ENCODE measurements at places on chromosomes 2 and 18. TPM values are rescaled to one million over a fixed set of nuclear protein-coding genes. Genes with fewer than 3 reads are reported as not detected.

GRCh38 chr18:79560861-79561210 lies 118.8 kb upstream of the CTDP1 start:
- no peak for DNase-seq

The CCT4 gene
- 103 TPM for total RNA-seq

DNA sequence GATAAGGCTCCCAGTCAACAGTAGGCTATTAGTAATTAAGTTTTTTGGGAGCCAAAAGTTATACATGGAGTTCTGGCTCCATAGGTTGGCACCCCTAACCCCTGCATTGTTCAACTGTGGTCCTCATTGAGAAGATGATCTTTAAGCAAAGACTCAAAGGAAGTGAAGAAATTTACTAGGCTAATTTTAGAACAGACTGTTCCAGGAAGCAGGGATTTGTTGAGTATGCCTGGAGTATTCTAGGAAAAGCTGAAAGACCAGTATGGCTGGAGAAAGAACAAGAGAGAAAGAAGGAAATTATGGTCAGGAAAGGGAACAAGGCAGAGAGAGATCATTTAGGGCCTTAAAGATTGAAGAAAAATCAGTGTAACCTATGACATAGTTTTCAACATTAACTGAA lies 125.1 kb downstream of the PMAIP1 start:
- no peak for DNase-seq

DNA sequence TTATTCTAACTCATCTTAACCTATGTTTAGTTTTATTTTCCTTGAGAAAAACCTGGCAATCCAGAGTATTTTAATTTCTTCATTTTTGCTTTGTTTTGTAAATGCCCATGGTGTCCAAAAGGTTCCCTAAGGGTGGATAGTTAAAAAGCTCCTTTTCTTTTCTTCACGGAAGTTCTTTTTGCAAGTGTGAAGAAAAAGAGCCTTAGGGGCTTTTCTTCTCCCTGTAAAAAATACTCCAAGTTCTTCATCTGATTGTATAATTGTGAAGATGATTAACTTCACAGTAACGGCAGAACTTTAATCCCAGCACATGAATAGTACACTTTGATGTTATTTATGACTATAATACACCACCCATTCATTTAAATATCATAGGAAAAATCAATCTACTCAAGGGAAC lies 530.2 kb upstream of the LINC00305 start:
- no peak for DNase-seq

- no peak for DNase-seq
Measured at GRCh38 chr18:78766651-78767533, 212.7 kb upstream of the SALL3 start.

The SH3BP4 gene
- total RNA-seq: 0.80 TPM

GRCh38 chr18:38009320-38009719 lies 443.7 kb upstream of the CELF4 start:
- no peak for DNase-seq

- DNase-seq: no peak
Measured at GRCh38 chr2:32119161-32119560, 46.5 kb upstream of the SLC30A6 start.

GRCh38 chr18:24584813-24585212 lies 124.4 kb downstream of the HRH4 start:
- no peak for DNase-seq

GRCh38 chr18:9507565-9508088 lies 32.3 kb downstream of the RALBP1 start:
- no peak for DNase-seq

The MYO3B gene
- not detected for total RNA-seq

DNA sequence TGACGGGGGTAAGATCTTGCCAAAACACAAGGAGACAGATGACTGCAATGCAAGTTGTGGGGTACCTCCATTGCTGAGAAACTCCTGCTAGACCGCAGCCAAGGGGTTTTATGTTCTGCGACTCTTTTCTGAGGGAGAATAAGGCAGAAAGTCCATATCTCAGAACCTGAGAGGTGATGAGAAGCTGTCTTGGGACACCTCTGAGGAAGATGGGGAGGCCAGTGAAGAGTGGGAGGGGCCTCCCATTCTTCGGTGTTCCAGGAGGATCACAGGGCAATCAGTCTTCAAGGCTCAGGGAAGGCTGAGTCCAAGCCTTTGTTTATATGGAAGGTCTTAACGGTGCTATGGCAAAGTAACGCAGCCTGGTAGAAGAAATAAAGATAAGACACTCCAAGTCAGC lies 18.0 kb downstream of the CYP27A1 start:
- DNase-seq: no peak

- peak; percentile 27 for DNase-seq
Measured at GRCh38 chr2:160484859-160485520, 8.6 kb downstream of the RBMS1 start.

DNA sequence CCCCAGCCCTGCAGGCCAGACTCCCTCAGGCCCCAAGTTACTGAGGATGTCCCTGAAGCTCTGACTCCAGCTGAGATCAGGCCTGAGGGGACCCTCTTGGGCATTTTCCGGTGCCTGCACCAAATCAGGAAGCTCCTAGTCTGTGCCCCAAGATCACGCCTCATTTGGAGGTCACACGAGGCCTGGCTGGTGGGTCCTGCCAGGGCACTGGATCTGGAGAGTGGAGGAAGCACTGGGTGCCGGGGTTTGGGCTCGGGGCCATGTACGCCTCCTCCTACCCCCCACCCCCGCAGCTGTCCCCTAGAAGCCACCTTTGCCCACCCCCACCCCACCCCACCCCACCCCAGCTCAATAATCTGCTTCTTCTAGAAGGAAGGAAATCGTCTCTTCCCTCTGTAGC lies 16.2 kb downstream of the SH2D6 start:
- no peak for DNase-seq

- peak; percentile 58 for DNase-seq
Measured at GRCh38 chr2:176454893-176455815, 185.9 kb downstream of the MTX2 start.

DNA sequence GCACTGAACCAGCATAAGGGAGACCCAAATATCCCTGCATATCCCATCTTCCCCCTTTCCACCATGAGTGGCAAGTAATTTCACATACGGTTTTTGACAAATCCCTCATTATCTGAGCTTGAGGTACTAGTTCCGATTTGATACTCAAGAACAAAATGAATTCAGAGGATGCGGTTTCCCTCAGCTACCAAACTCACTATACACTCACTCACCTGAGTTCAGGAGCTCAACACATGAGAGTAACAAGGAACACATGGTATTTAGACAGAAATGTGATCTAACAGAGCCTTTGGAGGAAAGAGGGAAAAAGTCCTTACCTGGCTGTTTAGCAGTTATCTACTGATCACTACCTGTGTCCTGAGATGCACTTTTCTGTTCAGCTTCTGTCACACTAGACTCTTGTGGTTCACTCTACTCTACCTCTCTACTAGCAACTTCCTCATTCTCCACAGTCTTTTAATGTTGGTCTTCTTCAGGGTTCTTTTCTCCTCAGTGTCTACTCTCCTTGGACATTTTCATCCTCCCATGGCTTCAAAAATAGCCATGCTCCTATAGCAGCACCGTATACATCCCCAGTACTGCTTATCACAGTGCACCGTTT lies 25.1 kb downstream of the ASXL2 start:
- peak; percentile 3 for DNase-seq

- DNase-seq: no peak
Measured at GRCh38 chr2:6893876-6894482, 16.4 kb downstream of the RSAD2 start.

GRCh38 chr2:152304836-152305235 lies 30.1 kb upstream of the FMNL2 start:
- no peak for DNase-seq

DNA sequence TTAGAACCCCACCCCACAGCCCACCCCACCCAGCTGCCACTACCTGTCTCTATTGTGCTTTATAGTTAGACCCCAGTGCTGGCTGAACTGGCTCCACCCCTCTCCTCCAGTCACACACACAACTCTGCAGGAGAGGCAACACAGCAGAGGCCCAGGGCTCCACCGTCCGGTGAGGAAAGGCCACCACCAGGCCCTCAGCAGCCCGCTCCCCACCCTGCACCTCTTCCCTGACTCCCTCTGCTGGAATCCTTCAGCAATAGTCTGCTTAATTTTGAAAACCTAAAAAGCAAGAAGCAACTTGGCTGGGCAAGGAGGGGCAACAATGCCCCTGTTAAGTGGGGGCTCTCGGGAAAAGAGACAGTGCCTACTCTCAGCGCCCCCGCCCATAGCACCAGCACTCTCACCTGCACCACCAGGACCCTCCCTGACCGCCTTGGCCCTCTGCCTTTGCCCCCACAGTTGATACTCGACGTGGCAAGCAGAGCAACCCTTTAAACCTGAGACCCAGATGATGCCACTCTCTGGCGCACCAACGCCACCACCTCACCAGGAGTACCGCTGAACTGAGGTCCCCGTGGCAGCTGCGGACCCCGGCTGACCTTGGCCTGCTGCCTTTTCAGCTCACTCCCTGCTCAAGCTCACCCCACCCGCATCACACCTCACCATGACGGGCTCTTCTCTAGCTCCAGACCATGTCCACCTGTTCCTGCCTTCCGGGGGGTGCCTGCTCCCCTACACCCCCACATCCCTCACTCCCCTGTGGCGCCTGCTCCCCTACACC lies 45.7 kb downstream of the NDUFA10 start:
- DNase-seq: no peak

DNA sequence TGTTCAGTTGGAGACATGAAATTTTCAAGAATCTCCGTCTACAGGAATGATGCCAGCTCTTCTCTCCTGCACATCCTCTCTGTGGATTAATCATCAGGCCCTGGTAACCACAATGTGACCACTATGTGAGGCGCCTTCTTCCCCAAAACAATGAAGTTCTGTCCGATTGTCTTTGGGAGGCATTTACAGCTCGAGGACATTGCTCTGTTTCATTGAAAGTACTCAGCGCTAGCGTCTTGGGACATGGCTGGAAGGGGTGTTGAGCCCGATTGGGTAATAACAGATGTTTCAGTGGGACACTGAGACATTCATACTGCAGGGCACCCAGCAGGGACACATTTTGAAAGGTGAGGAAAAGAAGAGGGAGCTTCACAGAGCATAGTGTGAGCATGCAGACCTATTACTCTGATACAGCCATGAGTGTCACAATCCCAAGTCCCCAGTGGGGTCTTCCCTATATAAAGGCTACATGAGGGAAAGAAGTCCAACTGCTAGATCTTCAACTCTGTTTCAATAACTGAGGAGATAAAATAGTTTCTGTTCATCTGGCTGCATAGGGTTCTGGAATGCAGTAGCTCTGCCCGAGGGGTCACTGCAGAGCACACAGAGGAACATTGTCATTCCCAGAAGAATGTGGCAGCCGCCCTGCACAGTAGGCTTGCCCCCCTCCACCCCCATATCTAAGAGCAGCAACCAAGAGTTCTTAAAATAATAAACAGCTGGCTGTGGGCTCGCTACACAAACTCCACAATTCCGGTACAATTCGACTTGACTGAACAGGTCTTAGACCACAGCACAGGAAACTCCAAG lies 237.3 kb downstream of the OSR1 start:
- no peak for DNase-seq

GRCh38 chr2:102765061-102765460 lies 3.2 kb downstream of the TMEM182 start:
- no peak for DNase-seq

DNA sequence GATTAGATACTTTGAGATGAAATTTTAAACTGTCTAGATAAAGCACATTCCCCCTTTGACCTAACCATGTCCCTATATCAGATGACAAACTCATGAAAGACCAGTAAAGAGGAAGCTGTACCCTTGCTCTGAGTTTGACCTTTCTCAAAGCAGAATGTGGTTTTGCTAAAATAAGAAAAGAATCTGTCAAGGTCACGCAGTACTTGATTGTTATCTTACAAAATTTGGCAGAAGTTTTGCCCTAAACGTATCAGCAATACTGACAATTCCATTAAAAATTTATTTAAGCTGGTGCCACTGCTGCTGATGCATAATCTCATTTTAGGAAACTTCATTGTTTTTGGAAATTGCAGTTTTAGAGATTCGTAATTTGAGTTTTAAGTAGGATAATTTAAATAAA lies 31.2 kb upstream of the GALM start:
- DNase-seq: no peak

DNA sequence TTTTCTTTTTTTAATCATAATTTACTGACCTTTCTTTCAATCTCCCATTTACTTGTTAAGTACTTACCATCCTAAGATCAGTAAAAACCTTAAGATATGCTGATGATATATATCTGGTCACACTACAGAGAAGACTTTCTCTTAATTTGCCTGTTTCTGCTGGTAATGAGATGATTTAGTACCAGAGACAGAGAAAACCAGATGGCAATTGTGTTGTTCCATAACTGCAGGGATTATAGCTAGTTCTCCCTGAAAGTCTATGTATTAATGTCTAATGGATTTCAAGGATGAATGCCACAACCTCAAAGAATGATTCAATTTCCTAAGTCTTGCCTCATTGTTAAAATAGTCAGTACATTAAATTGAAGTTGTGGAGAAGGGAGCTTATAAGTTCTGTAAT lies 40.3 kb downstream of the SNTG2 start:
- DNase-seq: no peak

DNA sequence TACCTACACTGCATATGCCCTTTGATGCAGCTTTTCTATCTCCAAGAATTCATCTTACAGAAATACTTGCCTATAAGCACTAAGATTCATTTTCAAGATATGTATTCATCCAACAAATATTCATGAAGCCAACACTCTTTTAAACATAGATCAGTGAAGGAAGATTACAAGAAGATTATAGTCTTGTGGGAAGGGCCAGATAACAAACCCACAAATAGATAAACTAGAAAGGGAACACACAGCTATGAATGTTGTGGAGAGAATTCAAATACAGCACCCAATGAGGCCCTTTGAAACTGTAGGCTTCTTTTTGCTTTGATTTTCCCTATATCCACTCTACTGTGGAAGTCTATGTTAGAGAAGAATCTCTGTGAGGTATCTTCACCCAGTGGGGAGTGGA lies 186.7 kb upstream of the RBMS1 start:
- no peak for DNase-seq

DNA sequence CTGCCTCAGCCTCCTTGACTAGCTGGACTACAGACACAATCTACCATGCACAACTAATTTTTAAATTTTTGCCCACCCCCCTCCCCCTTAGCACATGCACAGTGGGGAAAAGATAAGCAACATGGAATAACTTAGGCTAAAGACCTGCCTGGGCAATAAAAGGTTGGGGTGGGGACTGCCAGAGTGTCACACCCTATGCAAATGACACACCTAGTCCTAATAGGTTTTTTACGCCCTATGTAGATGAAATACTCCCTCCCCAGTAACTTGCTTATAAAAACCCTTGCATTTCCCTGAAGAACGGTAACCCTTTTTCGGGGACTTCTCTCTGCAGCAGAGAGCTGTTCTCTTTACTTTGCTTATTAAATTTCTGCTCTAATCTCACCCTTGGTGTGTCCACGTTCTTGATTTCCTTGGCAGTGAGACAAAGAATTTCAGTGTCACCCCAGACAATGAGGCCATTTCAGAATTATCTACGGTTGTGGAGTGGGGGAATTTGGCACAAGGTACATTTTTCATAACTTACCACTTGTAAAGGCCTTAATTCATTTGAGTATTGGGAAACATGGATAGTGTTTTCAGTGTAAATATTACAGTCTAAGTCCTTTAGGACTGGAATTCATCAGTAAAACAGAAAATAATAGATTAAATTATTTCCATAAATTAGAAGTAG lies 109.2 kb downstream of the NOL4 start:
- DNase-seq: no peak
